H1 (cell line): ENCODE measurements at places on chromosomes 2 and 18. TPM values are rescaled to one million over a fixed set of nuclear protein-coding genes. Genes with fewer than 3 reads are reported as not detected.

PAX3 gene
- total RNA-seq: not detected in 2 replicates

- no peak for DNase-seq
Observed at GRCh38 chr2:149394864-149395263, 64.5 kb downstream of the LYPD6 start.

- no peak for DNase-seq
Observed at GRCh38 chr18:58590254-58590653, 38.6 kb downstream of the ALPK2 start.

DNA sequence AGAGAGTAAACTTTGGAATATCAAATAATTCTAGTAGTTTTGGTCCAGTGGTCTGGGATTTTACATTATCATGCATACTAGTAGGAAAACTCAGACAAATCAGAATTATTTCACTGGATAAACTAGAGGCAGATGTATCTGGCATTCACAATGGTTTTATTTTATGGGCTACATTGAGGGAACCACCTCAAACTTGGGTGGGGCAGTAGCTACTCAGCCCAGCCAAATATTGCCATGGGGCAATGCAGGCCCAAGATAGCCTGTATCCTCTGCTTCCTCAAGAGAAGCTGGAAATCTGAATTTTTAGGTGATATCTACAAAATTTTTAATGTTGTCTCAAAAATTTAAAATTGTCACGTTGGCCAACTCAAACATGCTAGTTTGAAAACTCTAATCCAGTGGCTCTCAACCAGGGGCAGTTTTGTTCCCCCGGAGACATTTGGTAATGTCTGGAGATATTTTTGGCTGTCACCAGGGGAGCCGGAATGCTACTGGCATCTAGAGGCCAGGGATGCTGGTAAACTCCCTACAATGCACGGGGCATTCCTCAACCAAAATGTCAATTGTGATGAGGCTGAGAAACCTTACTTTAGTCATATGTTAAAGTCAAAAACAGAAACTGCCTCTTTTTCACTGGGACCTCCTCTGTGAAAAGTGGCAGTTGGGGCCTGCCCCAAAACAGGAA lies 172.8 kb upstream of the SPRED2 start:
- no peak for DNase-seq

DNA sequence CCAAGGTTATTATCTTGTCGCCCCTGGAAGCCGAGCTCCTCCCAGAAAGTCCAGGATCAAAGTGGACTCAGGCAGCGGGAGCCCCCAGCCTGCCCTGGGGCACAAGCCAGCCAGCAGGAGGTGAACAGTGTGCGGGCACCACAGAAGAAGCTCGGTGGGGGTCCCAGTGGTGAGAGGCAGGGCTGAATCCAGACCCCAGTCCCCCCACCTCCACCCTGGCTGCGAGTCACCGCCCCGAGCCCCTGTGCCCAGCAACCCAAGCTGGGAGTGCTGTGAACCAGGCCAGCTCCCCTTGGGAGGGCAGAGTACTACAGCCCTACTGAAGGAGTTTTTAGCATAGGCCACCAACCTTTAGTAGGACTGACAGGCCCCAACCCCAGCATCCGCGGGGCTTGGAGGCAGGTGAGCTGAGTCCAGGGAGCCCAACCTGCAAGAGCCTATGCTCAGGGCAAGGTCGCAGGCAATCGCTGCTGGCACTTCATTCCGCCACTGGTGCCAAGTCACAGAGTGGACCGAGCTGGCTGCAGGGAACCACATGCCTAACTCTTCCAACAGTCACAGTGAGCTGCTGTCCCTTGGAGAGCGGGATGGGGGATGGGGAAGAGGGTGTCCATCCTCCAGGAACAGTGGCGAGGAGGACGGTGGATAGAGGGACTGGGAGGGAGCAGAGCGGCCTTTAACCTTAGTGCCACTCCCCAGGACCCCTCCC lies 3.0 kb downstream of the PIEZO2 start:
- peak; percentile 49 for DNase-seq

DNA sequence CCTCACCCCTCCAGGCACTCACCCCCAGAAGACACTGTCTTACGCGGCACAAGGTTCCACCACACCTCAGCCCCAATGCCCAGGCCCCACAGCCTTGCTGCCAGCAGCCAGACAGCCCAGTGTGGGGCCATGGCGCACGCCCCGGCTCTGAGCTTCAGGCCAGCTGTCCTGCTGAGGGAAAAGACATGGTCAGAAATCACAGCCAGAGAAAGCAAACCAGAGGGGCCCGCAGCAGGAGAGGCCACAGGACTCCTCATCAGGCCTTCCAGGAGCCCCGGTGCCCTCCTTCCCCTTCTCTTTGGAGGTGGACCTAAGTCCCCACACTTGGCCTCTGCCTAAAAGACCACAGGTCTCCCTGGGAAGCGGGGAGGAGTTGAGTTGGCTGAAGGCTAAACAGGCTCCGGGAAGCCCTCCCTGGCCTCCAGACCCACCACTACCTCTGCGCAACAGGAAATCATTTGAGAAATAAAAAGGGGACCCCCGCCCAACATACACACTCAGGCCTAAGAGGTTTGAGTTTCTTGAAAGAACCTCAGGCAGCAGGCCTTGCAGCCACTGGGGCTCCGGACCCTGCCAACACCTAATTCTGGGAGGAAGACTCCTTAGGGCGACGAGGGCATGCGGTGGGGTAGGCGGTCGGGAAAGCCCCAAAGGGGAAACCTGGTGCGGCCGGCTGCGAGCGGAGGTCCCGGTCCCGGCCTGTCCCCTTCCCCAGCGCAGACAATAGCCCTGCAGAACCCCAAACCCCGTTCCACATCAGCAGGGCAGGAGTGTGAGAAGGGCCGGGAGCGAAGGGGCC lies 1.9 kb downstream of the SEMA4C start:
- no peak for DNase-seq

DNA sequence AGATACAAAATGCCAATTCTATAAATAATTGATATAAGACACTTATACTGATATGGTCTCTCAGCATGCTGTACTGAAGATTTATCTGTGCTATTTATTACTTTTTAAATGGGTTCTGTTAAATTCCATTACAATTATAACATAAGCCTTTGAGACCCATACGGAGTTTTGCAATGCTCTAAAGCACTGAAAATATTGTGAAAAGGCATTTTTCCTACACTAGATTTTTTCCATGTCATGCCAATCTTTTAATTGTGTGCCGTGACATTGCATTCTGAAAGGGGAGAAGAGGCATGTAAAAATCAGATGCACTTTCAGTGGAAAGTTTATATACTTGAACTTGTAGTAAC lies 46.5 kb downstream of the EFEMP1 start:
- DNase-seq: no peak

GRCh38 chr2:85994421-85994777 lies 105.6 kb upstream of the ST3GAL5 start:
- DNase-seq: peak; percentile 28

DNA sequence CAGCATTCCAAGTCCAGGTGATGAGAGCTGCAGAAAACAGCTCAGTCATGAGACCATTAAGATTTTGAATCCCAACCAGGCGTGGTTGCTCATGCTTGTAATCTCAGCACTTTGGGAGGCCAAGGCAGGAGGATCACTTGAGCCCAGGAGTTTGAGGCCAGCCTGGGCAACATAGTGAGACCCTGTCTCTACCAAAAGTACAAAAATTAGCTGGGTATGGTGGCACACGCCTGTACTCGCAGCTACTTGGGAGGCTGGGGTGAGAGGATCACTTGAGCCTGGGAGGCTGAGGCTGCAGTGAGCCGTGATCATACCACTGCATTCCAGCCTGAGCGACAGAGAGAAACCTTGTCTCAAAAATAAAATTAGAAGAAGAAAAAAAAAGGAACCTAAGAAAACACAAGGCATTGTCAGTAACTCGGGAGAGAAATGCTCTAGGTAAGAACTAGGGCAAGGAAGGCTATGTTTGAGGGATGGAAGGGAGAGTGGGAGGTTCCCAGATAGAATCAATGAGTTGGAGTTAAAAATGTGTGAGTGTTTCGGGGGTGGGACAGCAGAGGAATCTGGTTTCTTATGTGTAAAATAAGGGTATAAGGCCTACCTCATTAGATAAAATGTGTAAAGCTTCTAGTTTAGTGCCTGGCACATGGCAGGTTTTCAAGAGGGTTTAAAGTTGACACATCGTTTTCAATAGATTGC lies 23.3 kb upstream of the MTA3 start:
- DNase-seq: no peak
